Right kidney (tissue), 9 donors: ENCODE measurements at places on chromosomes 1 and 21.

DNA sequence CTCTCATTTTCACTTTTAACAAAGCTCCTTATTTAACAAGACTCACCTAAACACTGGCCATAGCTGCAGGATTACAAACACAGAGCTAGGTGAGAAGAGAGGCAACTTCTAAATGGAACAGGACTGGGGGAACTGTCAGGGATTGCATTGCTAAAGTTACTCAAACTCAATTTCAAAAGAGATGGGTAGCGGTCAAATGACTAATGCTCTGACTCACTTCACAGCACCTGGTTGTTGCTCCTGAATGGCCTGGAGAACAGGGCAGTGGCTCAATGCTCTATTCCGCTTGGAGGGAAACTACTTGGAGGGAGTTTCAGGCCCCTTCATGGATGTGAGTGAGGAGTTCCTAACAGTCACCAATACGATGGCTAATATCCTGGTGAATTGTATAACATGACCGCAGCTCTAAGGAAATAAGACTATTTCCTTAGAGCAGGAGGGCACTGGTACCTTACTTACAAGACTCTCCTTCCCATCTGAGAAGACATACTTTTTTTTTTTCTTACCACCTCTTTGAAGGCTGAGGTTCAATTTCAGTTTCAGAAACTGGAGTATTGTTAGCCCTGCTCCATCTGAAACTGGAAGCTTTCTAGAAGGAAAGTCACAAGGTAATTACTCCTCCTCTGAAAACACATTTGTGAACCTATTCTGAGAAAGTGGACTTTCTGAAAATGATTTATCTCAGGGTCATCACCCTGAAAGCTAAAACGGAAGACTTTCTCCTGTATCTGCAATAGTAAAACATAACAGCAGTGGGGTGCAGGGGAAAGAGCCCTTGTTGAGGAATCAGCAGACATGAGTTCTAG, 9.5 kb downstream of the DPT start:
- DNase-seq, result no peak

DNA sequence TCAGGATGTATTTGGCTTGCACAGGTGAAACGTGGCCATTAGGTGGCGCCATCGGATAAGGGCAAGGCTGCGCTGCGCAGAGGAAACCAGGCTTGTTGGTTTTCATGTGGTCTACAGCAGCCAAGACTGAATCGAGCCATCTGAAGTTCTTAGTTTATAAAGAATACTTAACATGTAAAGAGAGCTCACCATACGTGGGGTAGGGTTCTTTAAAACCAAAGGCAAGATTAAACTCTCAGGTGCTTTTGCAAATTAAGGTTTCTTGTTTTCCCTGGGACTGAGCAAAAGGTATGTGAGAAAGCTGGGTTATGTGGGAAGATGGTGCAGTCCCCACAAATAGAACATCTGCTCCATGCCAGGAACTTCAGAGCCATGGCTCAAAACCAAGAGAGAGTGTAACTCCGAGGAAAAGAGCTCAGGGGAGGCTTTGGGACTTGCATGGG, 9.3 kb downstream of the MASP2 start:
- DNase-seq, result peak; percentile 40

DNA sequence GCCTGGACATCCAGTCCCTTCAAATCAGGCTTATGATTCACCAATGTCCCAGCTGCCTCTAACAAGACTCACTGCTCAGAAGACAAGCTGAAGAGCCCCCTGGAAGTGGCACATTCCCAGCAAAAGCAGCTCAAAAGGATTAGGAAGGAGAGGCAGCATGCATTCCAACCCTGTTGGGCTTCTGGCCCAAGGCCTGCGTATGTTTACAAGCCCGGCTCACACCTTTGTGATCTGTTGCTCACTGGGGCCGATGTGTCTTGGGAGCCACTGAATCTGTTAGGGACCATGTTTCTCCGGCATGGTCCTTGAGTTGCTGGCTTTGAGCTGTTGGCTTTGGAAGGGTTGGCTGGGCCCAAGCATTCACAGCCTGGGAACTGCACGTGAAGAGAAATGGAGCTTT, 81.2 kb upstream of the C1orf174 start:
- DNase-seq, result no peak

GRCh38 chr1:47558601-47559593, 121.1 kb downstream of the FOXD2 start:
- DNase-seq, result peak; percentile 62

GRCh38 chr1:116881879-116882520, 27.7 kb upstream of the PTGFRN start:
- DNase-seq, result no peak

GRCh38 chr1:96039910-96040309, 681.7 kb upstream of the PTBP2 start:
- no peak for DNase-seq

DNA sequence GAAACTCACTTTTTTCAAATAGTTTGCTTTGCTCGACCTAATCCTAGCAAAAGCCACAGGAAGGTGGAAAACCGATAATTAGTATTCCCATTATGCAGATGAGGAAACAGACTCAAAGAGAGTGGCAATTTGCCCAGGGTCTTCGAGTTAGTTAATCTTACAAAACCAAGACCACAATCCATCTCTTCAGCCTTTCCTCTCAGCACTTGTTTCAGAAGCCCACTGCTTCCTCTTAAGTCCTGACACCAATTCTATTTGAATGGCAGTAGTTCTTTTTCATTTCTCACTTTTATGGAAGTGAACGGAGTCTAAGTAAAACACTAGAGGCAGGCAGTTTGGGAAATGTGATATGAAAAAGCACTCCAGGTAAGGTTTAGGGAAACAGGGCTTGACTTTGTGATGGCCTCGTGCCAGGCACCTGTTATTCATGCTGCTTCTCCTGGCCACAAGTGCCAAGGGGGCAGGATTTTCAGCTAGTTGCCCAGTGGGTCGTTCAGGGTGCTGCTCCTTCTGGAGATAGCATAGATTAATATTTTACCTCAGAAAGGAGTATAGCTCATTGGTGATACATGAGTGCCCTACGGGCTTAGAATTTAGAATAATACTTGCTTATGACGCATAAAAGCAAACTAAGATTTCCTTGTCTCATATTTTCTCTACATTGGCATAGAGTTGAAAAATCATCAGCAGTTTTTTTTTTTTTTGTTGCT, 76.6 kb upstream of the NRIP1 start:
- peak; percentile 42 for DNase-seq
